ENCODE measurements at places on chromosomes 13 and 19. TPM values are rescaled to one million over a fixed set of nuclear protein-coding genes. Genes with fewer than 3 reads are reported as not detected.

Gene PROZ
- total RNA-seq = not detected

Gene KLK14
- total RNA-seq = not detected

DNA sequence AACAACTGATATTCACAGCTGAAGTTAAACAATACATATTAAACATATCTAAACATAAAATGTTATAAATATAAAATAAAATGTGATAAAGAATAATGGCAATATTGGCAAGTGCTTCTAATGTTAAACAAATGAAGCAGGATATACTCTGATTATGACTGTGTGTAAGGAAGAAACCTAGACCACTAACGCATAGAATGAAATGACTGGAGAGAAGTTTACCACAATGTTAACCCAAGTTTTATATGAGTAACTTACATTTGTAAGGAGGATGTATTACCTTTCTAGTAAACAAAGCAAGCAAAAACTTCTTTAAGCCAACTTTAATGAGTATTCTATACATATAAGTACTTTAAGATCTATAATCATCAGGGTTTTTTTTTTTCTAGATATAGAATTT is 43.0 kb downstream of the RB1 start:
- DNase-seq = no peak

DNA sequence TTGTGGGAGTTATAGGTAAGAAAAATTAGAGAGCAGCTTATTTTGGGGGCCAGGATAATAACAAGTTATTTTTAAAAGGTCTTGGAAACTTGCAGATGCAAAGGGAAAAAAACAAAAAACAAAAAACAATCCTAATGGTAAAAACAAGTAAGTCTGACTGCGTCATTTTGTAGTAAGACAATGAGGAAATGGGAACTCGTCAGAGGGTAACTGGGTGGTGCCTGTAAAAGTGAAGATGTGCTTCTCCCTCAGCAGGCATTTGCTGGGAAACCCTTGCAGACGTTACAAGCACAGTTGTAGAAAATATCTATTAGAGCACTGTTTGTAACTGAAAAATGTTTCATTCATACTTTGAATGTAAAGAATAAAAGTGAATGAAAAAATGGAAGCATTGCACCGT is 2.2 kb upstream of the TNFSF13B start:
- peak; percentile 27 for DNase-seq

DNA sequence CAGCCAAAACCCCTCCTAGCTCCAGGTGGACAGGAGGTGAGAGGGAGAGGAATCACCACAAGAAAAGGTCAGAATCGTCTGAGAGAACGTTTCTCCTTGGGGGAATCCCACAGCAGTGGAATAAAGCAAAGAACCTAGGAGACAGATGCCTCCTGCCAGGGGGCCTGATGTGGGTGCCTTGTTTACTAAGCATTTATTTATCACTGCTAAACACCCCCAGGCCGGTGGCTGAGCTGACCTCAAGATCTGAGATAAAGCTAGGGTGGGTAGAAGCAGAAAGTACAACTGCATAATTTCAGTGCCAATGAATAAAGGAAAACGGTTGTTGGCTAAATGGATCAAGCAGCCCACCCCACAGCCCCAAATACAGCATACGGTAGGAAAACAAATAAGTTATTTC is 33.9 kb upstream of the ATP11A start:
- no peak for DNase-seq

GRCh38 chr13:92802776-92803175 is 423.8 kb upstream of the GPC6 start:
- DNase-seq = no peak

Measured in heart left ventricle (tissue), 16 donors.